Urinary bladder (tissue), 4 donors: ENCODE measurements at places on chromosomes 2 and 18.
A peak's percentile ranks its signal among the peaks of the same experiment; 100 is the strongest.

- no peak for DNase-seq
Measured at GRCh38 chr18:72848503-72849237, 19.1 kb downstream of the NETO1 start.

- DNase-seq: no peak
Measured at GRCh38 chr2:64085936-64086335, 58.3 kb downstream of the PELI1 start.

DNA sequence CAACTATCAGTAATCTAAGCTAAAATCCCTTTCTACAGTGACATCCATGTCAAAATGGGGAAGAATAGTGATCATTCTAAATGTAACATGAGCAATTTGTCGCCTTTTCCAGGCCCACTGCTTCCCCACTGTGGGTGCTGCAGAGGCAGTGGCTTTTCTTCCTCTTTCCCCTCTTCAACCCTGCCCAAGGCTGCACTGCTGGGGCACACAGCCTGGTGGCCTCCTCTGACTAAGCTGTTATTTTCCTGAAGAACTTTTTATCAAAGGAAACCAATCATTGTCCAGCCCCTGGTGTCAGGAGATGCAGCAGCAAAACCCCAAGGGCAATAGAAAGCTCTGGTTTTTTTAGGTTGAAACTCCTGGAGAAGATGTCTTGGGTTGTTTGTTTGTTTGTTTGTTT is 117.6 kb upstream of the KLF7 start:
- no peak for DNase-seq

- no peak for DNase-seq
Measured at GRCh38 chr2:50624506-50624905, 407.4 kb downstream of the NRXN1 start.

GRCh38 chr2:134988994-134989605 is 58.1 kb downstream of the MAP3K19 start:
- DNase-seq: no peak

DNA sequence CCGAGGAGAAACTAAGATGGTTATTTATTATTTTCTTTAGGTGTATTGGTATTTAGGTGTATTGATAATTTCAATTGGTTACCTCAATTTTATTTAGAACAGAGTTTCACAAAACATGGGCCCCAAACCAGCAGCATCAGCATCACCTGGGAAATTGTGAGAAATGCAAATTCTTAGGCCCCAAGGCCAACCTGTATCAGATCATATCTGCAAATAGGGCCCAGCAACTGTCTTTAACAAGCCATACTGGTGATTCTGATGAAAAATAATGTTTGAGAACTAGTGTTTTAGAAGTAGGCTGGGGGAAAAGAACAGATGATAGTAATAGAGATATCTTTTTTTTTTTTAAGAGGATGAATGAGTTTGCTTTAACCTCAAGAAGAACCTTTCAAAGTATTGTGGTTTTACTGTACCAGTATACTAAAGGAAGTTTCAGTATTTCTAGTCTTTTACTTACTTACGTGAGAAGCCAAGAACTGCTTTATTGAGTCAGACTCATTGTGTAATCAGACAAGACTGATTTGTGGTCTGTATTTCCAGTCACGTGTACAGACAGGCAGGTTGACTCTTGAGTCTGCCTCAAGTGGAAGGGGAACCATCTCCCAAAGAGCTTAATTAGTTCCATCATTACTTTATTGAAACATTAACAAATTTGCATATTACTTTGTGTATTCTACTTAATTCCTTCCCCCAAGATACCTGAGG is 60.4 kb upstream of the GAREM1 start:
- peak; percentile 64 for DNase-seq

GRCh38 chr18:44850001-44850400 is 169.3 kb downstream of the SETBP1 start:
- no peak for DNase-seq

DNA sequence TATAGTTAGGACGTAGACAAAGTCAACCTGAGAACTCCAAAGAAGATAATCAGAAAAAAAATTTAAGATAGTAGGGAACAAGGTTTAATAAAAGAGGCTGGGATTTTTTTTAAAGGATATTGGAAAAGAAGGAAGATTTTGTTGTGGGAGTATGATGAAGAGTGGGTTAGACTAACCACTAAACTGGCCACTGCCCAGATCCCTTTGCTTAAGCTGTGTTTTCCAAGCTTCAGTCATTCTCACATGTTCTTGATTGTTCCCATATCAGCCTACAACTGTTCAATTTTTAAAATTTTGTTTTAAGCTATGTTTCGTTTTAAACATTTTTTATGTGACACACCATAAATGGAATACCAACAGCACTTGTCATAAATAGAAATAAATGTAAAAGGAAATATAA is 284.5 kb upstream of the MMADHC start:
- no peak for DNase-seq

DNA sequence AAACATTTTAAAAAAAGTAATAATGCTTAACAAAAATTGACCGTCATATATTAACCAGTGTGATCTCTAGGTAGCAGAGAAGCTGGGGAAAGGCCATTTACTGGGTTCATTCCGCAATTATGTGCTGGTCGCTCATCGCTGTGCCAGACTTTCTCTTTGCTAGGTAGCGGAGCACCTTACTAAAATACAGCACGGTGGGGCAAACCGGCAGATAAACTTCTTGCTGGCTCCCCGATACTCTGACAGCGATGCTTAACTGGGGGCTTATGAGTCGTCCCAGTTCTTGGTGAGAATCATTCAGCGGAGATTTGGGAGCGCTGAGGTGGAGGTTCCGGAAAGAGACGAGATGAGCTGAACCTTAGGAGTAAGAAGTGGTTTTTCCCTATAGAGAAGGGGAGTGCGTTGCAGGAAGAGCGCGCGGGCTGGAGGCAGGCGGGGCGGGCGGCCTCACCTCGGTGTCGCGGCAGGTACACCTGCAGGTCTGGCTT is 605 bp downstream of the C2orf68 start:
- no peak for DNase-seq

GRCh38 chr2:23355001-23355400 is 30.0 kb upstream of the KLHL29 start:
- DNase-seq: no peak

DNA sequence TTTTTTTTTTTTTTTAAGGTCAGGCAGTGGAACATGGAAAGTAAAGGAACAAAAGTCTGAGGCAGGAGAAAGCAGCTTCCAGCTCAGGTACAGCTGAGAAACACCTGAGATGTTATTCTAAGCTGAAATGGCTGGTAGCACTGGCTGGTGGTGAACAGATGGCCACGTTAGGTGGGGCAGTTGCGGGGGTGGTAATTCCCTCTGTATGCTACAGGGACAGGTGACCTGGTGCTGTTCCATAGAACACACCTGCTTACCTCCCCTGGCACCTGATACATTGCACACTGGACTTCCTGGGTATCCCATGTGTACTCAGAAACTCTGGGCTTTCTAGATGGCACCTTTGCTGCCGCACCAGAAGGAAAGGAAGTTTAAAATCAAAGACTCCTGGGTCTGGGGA is 333.3 kb downstream of the SLC8A1 start:
- no peak for DNase-seq

DNA sequence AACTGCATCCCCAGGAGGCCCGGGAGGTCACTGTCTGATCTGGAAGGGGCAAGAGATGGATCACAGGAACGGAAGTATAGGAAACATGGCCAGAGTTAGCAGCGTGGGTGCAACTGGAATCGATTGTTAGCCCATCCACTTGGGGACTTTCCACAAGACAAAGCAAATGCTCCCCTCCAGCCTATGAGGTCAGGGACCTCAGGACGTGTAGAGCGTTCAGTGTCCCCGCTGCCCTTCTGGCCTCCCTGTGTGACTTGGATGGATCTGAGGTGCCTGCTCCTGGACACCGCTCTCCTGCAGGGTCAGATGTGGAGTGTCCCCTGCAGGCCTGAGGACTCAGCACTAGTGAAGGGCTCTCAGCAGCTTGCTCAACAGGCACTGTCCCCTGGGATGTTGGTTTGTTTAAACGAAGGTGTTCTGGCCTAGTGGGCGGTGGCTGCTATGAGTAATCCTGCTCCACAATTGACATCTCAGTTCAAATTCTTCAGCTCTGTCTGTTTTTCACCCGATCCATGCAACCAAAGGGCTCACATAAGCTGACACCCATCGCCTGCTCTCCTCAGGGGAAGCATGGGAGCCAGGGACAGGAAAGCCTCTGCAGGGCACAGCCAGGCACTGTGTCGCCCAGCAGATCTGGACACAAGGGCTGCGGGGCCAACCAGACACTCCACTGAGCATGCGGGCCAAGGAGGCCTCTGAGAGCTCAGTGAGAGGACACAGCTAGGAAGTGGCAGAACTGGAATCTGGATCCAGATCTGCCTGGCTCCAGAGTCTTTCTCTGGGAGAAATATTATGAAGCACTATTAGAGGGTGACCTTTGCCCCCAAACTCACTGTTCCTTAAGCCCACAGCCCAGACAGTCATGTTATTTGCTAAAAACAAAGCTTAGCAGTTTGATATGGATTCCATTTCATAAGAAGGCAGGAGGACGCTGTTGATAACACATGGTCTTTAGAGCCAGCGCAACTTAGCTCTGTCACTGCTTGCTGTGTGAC is 78.5 kb downstream of the RHOB start:
- DNase-seq: no peak

DNA sequence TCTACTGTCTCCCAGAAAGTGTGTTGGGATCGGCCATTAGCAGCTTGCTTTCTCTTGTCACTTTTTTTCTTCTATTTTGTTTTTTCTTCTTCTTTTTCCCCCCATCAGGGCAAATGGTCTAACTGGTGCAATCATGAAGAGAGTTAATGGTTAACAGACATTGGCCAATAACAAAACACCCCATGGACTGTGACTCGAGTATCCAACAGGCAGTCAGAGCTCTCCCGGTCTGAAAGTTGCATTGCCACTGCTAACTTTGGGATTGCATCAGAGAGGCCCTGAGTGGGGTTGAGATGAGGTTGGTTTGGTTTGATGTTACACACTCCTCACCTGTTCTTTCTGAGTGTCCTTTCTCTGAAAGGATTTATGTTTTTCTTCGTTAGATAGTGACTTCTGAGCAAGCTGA is 12.9 kb upstream of the SNORC start:
- no peak for DNase-seq

GRCh38 chr2:158269143-158269542 is 167.5 kb downstream of the UPP2 start:
- DNase-seq: no peak

DNA sequence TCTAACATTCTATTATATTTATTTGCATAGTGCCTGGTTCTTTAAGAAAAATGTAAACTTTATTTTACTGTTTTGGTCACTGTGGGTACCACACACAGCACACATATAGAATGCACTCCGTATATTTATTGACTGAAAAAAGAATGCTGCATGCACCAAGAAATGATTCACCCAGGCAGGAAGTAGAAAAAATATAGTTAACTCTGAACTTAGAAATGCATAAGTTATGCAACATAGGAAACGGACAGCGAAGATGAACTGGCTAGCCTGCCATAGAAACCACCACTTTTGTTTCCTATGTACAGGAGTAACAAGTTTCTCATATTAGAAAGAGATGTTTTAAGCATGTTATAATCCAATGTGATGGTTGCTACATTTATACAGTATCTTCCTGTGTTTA is 635.8 kb downstream of the DSC3 start:
- DNase-seq: no peak

DNA sequence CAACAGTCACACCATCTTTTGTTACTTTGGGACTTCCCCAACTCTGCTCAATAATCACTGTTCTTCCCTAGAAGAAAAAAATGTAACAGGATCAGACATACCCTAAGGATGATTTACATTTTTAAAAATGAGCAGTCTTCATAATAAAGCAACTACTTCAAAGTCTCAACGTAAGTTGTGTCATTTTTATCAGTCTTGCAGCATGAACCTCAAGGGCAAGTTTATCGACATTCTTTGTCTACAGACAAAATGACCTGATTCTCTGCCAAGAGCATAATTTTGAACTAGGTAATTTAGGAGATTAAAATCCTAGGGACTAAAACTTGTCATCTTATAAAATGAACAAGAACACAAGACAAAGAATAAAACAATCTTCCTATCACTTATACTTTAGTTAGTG is 2.3 kb downstream of the HSPD1 start:
- DNase-seq: no peak

DNA sequence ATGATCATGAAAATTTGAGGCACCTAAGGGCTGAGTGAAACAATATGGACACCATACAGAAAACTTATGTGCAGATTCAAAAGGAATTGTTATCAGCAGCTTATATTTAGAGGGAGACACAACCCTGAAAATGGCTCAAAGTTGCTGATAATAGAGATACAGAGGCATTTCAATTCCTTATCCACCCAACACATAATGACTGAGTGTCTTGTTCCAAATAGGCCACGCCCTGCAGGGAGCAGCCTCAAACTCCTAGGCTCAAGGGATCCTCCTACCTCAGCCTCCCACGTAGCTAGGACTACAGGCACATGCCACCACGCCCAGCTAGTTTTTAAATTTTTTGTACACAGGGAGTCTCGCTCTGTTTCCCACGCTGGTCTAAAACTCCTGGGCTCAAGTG is 79.0 kb downstream of the LBH start:
- no peak for DNase-seq

DNA sequence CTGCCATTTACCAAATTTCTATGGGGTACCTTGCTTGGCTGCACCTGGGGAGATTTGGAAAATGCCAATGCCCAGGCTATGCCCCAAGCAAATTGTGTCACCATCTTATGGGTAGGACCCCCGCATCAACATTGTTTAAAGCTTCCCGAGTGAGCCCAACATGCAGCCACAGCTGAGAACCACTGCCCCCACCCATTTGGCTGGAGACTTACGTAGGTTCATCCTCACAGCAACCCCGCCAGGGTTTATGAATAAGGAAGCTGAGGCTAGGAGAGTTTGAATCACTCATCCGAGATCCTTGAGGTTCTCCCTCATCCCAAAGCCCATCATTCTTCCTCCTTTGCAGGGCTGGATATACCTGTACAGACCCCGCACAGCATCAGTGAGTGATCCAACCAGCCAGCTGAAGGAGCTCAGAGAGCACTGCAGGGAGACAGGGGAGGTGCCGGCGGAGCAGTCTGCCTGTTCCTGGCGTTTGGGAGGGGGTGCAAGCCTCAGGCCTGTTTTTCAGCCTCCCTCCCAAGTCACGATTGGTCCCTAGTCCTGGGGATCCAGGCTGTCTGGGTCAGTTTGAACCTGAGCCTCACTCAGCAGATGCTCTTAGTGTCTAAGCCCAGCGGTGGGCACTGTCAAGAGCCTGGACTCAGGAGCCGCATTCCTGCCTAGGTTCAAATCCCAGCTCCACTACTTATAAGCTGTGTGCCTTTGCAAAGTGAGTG is 164.9 kb downstream of the SMAD7 start:
- no peak for DNase-seq

DNA sequence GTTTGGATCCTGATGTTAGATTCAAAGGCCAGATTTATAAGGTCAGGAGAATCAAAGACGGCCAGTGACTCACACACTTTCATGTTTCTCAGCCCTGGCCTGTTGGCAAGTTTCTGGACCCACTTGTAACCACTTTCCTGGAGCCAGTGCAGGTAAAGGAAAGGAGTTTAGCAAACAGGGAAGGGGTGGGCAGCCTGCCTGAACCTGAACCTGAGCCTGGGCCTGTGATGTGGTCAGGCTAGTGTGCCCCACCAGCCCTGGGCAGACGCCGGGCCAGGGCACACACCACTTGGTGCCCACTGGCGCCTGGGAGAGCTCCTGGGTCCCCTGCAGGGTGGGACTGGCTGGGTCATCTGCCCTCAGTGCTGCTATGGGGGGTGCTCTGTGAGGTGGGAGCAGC is 100.5 kb upstream of the SPRED2 start:
- DNase-seq: no peak

- no peak for DNase-seq
Measured at GRCh38 chr18:60506190-60506589, 133.6 kb upstream of the MC4R start.
